ENCODE measurements at places on chromosomes 2 and 18.

GRCh38 chr2:197052356-197052755 lies 125.8 kb upstream of the PGAP1 start:
- DNase-seq: no peak

DNA sequence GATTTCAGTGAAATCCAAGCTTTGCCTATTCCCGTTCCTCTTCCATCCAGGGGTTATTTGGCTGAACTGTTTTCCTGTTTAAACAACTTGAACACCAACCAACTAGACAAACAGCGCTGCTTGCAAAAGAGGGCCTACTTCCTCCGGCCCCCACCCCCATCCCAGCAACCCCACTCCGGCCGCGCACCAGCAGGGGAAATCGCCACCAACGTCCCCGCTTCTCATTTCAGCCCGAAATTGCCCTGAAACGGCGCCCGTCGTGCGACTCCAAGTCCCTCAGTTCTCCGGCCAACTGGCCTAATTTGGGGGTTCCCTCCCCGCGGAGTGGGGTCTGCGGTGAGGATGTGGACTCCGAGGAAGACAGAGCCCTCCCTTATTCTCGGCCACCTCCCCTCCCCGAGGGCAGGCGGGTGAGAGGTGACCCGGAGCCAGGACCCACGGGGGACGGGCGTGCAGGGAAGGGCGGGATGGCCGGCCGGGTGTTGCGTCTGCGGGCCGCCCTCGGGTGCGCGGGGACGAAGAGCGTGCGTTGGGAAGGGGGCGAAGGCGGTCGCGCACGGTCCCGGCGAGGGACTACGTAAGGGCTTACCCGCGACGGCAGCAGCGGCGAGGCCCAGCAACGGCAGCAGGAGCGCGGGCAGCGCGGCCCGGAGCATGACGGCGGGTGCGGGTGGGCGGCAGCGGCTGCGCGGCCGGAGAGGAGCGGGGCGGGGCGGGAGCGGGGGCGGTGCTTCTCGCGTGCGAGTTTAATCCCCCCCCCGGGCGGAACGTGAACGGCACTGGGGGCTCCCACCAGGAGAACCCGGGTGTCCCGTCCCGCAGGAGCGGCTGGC lies at the start of gene CD302:
Gene CD302, minus strand, starts transcription at position 666 of the 833 bp plus-strand sequence. Its CDS starts 10 bp downstream, at position 656.
- peak; percentile 31 for DNase-seq

DNA sequence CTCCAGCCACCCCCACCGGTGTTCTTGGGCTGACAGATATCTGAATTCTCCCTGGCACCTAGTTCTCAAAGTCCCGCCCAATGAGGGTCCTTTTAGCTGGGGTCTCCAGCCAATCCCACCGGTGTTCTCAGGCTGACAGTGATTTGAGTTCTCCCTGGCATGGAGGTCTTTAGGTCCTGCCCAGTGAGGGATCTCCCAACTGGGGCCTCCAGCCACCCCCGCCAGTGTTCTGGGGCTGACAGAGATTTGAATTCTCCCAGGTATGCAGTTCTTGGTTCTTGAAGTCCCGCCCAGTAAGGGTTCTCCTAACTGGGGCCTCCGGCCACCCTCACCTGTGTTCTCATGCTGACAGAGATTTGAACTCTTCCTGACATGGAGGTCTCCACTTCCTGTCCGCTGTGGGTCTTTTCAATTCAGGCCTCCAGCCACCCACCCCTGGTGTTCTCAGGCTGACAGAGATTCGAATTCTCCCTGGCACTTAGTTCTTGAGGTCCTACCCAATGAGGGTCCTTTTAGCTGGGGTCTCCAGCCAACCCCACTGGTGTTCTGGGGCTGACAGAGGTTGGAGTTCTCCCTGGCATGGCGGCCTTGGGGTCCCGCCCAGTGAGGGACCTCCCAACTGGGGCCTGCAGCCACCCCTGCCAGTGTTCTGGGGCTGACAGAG lies 154.6 kb downstream of the ANKRD36 start:
- DNase-seq: peak; percentile 16

DNA sequence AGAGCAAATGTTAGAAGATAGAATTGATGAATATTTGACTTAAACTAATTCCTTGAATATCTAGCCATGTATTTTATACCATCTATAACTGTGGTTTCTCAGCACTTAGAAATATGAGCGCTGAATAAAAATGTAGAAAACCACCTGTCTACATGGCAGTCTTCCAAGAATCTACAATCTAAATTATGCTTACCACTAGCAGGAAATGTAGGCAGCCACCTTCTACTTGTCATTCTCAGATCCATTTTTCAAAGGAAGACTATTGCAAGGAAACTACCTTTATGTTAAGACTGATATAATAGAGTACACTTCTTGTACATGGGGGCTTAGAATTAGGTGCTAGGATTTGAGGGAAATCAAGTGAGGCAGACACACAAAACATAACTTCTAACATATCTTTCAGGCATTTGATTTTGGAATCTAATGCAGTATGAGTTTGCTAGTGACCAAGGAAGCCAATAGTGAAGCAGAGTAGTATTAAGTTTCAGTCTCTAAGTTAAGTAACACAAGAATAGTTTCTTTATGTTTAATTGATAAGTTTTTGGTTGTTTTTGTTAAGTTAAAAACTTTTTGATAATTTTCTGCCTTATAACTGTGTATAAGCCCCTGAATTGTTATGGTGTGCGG lies 175.9 kb upstream of the ITGA4 start:
- no peak for DNase-seq

DNA sequence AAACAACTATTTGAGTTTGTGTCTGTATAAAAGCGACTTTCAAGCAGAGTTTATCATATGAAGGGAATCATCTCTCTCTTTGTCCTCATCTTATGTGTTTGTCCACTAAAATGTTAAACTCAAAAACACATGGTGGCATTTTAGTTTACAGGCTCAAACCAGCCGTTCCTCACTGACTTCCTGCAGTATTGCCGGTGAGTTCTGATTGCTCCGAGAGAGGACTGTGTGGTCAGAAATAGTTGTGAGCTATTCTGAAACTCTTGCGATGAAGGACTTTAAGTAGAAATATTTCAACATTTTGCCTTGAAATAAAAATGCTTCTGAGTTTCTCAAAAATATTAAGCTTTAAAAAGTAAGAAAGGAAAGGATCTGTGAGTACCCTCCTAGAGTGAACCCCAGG lies 163.2 kb upstream of the CAVIN2 start:
- DNase-seq: no peak

GRCh38 chr2:1925928-1926327 lies 181.6 kb upstream of the PXDN start:
- DNase-seq: no peak

GRCh38 chr2:205383601-205384000 lies 298.7 kb upstream of the NRP2 start:
- no peak for DNase-seq

GRCh38 chr18:7492385-7492784 lies 74.7 kb upstream of the PTPRM start:
- DNase-seq: no peak

DNA sequence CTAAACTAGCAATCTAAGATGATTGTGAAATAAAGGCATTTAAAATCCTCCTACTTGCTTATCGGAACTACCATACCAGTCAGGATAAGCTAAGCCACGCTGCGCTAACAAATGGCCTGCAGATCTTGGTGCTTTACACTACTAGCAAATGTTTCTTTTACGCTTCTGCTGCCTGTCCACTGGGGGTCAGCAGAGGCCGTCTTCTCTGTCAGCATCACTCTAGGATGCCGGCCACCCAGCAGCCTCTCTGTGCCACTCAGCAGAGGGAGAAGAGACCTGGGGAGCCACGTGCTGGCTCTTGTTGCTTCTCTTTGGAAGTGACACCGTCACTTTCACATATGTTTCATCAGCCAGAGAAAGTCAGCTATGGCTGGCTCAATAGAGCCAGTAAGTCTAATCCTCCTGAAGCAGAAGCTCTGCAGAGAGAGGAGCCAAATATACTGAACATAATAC lies 36.6 kb downstream of the COPS8 start:
- DNase-seq: peak; percentile 27

DNA sequence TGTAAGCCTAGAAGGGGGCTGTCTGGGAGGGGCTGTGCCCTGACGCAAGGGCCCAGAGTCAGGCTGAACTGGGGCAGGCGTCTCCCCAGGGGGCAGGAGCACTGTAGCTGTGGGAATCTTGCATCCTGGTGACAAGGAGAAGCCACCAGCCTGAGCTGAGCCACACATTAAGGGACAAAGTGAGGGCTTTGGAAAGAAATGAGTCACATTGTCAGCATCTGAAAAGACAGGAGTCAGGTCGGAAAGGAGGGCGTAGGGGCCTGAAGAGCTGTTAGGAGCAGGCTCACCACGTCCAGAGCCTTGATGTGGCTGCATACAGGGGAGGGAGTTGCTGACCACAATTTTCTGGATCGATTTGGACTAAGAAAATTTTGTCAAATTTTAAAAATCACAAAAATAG lies 298.6 kb downstream of the CYP26B1 start:
- DNase-seq: no peak

DNA sequence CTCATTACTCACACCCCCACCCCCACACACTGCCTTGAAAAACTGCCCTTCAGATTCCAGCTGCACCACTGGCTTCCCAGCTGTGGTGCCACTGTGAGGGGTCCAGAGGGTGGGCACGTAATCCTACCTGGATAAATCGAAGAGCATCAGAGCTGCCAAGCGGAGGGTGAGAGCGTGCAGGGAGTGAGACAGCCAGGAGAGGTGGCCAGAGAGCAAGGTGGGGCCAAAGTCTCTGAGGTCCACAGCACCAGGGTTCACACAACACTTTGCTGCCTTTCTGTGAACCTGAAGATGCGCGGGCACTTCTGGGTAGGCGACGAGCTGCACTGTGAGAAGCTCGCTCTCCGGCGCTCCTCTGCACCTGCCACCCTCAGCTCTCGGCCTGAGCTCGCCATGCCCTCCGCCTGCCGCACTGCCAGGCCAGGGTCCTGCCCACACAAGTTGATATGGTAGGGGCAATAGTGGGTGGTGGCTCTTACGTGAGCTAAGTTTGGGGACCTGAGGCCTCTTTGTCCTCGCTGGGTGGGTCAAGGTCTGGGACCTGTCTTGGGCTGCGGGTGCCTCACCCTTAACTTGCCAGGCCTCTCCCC lies 83.9 kb downstream of the MARCO start:
- no peak for DNase-seq

DNA sequence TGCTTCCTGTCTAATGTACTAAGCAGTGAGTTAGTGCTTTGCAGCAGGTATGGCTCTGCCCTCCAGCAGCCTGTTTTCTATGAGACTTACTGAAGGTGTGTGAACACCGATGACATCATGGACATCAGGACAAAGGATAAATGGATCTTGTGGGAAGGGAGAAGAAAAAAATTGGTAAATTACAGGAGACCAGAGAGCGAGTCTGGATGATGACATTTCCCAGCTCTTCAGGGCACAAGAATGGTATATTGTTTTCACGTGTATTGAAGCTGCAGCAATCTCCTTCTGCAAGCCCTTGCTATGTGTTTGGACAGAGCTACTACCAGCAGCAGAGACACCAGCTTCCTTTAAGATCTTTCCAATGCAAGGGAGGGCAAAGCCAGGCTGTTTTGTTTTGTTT lies 47.2 kb downstream of the DCC start:
- DNase-seq: no peak

- DNase-seq: no peak
These were observed 138.3 kb downstream of the FAM124B start for GRCh38 chr2:224263571-224264043.

GRCh38 chr2:14749884-14750283 lies 117.4 kb downstream of the LRATD1 start:
- no peak for DNase-seq

- DNase-seq: no peak
These were observed 83.5 kb upstream of the DTNA start for GRCh38 chr18:34626404-34627136.

- DNase-seq: no peak
These were observed 174.1 kb upstream of the ALPP start for GRCh38 chr2:232204457-232204931.

- no peak for DNase-seq
These were observed 39.6 kb upstream of the STAT4 start for GRCh38 chr2:191190435-191190834.

GRCh38 chr2:215609089-215610032 lies 173.5 kb upstream of the FN1 start:
- no peak for DNase-seq

DNA sequence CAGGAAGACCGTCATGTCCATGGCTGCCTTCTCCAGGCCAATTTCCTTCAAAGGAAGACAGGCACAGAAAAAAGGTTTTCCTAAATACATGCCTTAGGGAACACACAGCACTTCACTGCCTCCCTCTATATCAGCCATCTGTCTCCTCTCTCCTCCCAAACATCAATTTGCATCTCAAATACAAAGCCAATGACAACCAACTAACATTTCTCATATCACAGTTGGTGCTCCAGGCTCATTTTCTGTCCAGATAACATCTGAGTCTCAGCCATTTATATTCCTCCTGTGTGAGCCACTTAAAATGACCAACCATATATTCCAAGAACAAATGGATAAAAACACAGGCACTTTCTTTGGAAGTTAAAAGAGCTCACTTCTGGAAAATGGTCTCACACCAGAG lies 62.5 kb upstream of the ACAA2 start:
- no peak for DNase-seq

- no peak for DNase-seq
These were observed 90.6 kb downstream of the MDH1 start for GRCh38 chr2:63679252-63679855.

- no peak for DNase-seq
These were observed 9.6 kb downstream of the NEMP2 start for GRCh38 chr2:190524928-190525327.

GRCh38 chr2:126909366-126909765 lies 10.7 kb downstream of the TEX51 start:
- DNase-seq: no peak

GRCh38 chr2:30625276-30625675 lies 178.2 kb downstream of the LCLAT1 start:
- no peak for DNase-seq

GRCh38 chr2:157055660-157056199 lies 201.8 kb upstream of the GALNT5 start:
- no peak for DNase-seq

GRCh38 chr2:15263976-15264685 lies 297.0 kb downstream of the NBAS start:
- no peak for DNase-seq

DNA sequence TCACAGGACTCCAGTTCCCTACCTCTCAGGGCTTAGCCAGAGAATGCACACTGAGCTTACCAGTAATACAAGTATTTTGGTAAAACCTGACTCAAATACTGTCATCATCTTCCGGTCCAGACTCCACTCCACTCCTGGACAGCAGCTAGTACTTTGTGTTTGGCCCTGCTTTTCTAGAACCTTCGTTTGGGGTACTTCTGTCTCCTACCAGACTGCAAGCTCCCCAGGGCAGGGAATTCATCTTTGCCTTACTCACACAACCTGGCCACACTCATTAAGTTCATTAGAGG lies 108.9 kb upstream of the CDC42EP3 start:
- no peak for DNase-seq

All from CD4-positive, alpha-beta T cell treated with Interleukin-15 for 1 hour (primary cell).